HTR-8/SVneo (cell line): ENCODE measurements at places on chromosomes 4 and X.

GRCh38 chr4:23631255-23631950 lies 258.4 kb downstream of the PPARGC1A start:
- DNase-seq = no peak

GRCh38 chrX:18565727-18566126 lies 106.2 kb downstream of the RS1 start:
- no peak for DNase-seq

GRCh38 chr4:20544645-20545044 lies 155.6 kb upstream of the PACRGL start:
- peak; percentile 32 for DNase-seq

DNA sequence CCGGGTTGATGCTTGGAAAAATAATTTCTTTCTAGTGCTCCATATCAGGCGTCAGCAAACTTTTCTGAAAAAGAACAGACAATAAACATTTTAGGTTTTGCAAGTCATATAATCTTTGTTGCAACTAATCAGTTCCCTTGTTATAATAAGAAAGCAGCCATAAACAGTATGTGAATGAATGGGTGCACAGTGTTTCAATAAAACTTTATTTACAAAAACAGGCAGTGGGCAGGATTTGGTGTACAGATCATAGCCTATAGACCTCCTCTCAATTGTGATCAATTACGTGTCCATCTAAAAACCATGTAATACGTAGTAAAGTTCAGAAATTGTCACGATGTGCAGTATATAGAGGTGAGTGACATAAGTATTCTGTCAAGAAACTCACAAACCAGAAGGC lies 143.4 kb downstream of the AREG start:
- DNase-seq = no peak

DNA sequence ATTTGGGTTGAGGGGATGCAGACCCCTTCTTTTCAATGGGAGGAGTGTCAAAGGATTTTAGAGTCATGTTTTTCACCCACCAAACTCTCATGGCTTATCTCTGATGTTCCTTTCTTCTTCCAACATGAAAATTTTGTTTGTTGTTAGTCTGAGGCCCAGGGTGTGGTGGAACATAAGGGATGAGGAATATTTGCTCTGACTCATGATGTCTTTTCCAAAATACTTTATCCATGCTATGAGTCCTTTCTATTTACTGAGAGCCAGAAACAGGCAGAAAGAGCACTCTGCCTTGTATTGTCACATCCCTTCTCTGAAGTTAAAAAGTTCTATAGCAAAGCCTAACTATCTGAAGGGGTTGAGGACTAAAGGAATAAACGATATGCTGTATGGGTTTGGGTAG lies 61.6 kb upstream of the GYPA start:
- no peak for DNase-seq

GRCh38 chr4:114659386-114660008 lies 60.9 kb downstream of the UGT8 start:
- peak; percentile 52 for DNase-seq

DNA sequence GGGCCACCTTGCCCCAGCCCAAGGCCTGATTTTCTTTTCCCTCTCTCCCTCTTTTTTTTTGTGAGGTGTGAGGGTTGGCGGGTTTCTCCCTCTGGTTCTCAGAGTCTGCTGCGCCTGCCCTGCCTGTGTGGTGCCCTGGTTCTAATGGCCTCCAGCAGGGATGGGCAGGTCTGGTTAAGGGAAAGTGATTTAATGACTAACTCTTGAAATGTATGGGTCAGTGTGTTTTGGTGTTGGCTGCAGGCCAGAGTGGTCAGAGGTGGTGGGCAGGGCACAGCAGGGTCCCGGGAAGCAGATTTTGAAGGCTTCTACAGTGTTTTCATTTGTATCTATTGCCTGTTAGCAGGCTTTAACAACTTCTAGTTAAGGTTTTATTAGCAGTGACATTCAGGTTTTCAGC lies 39.0 kb downstream of the JADE1 start:
- no peak for DNase-seq

DNA sequence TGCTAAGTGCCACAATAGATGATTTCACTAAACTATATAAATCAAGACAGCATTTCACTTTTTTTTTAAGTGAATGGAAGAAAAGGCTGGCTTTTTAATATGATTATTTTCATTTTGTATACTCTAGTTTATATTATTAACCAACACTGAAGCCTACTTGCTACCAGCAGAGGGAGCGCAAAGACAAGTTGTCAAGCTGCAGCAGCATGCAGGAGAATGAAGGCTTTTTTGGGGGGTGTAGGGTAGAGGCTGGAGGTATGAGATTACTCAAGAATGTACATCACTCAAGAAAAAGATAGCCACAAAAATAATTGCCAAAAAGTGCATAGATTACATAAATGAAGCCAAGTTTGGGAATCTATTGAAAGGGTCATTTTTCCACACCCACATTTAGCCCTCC lies 519.5 kb downstream of the FGF13 start:
- no peak for DNase-seq

DNA sequence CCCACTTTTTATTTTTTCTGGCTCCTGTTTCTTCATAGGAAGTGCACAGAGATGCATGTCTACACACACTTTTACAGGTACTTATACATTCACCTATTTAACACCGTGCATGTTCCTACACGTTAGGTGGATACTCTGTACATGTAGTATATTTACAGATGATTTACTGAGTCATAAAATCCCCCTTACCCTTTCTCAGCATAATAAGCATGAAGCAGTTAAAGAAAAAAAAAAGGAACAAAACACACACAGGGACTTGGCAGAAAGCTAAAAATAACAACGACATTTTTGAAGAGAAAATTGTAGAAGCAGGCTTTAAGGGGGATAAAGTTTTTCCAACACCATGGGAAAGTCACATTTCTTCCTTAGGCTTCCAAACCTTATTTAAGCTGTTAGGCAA lies 96.4 kb upstream of the IQCM start:
- DNase-seq = no peak

DNA sequence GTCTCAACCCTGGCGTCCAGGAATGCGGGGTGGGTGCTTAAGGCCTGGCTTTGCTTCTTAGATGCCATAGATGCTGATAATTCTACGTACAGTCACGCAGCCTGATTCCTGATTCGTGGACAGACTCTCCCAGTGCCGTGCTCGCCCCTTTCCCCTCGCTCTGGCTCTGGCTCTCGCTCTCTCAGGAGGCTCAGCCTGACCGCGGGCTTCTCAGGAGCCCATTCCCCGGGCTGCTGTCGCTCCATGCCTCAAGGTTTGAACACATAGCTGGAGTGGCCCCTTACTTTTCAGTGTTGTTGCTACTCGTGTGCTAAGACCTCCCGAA lies 59.2 kb upstream of the ZC4H2 start:
- no peak for DNase-seq

DNA sequence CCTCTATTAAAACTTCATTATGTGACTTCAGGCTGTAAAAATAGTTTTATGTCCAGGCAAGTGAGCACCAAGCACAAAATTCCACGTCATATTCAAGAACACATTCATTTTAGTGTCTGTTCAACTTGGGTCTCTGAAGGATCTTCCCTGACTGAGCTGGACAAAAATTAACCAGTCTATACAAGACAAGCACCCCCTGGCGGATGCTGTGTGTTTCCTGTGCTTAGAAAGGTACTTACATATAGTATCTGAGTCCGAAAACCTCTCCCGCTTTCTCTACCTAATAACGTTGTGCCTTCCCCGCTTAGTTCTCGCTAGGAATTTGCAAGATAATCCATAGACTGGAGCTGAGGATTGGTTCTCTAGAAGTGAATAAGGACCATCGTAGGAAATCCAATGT lies 2214.5 kb upstream of the TENM3 start:
- DNase-seq = no peak

- DNase-seq = peak; percentile 33
Measured at GRCh38 chr4:142846108-142846728, at the start of gene INPP4B. Gene INPP4B (minus strand): TSS chr4:142846301.

GRCh38 chr4:89303814-89304388 lies 3.7 kb downstream of the GPRIN3 start:
- DNase-seq = no peak

DNA sequence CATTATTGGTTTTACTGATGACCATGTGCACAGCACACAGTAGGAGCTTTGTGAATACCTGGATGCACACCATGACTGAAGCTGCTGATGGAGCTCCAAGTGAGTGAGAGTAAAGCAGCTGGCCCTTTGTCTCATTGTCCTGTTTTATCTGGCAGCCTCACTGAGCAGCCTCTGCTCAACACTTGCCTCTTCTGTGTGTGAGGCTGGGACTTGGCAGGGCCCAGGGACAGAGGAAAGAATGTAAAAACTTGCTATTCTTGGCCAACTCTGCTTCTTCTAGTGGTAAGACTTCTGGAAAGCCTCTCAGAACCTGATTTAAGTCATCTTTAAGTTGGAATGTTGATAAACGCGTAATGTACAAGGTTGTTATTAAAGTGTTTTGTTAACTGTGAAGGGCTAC lies 61.4 kb downstream of the BEX1 start:
- no peak for DNase-seq

DNA sequence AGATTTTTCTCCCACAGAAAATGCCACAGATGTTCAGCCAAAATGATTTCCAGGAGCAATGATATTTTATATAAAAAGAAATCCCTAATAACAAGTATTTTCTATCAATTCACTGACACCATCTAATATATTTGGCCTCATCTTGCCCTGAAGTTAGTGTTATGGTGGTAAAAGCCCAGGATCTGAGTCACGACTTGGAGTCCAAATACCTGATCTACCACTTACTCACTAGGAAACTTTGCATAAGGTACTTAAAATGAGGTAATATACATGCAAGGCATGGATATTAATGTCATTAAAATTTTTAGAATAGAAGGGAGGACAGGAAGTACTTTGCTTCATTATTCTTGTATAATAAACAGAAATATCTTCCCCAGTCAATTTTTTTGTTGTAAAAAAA lies 16.3 kb downstream of the PPP3CA start:
- DNase-seq = no peak

- no peak for DNase-seq
Measured at GRCh38 chrX:97845451-97845850, 961.7 kb downstream of the RPA4 start.

DNA sequence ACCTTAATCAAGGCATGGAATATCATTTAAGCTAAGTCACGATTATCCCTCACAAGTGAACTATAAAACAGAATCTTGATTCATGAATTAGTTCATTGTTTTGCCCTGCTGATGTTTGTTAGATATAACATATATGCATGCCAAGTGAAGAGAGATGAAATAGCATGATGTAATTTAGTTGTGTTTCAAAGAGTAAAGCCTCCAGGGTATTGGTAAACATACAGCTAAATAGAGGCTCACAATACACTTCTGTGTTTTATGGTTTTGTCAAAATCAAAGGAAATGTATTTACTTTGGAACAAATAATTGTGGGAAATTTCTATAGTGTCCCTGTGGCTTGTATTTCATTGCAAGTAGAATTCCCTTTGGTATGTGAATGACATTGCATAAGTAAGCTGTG lies 69.0 kb upstream of the LEF1 start:
- no peak for DNase-seq

GRCh38 chr4:90582087-90582486 lies 454.9 kb downstream of the CCSER1 start:
- DNase-seq = no peak

DNA sequence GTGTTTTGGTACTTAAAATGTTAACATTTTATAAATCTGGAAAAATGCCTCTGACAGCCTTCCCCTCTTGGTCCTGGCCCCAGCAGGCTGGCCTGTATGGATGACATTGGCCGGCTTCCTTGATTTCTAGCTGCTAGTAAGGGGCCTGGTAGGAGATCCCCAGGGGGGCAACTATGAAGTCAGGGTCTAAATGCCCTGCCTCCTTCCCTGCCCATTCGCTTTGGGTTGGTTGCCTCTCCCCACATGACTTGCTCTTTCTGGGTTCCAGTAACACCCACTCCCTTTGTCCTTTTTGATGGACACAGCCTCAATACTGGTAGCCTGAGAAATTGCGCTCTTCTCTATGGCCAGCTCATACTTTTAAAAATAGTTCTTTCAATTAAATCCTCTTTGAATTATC lies 78.0 kb upstream of the MAD2L1 start:
- no peak for DNase-seq

DNA sequence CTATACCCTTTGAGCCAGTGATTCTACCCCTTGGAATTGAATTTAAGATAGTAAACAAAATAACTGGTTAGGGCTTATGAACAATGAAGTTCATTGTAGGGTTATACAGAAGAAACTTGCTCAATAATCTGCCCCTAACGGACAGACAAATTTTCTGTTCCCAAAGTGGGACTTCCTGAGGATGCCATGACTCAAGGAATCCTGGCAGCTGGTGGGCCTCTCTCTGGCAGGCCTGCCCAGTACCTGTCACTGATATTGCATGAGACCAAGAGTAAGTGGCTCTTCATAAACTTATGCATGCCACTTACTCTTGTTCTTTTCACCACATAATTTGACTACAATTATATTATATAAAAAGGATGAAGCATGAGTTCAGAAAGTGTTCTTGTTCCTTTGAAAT lies 41.5 kb downstream of the GPRIN3 start:
- no peak for DNase-seq

DNA sequence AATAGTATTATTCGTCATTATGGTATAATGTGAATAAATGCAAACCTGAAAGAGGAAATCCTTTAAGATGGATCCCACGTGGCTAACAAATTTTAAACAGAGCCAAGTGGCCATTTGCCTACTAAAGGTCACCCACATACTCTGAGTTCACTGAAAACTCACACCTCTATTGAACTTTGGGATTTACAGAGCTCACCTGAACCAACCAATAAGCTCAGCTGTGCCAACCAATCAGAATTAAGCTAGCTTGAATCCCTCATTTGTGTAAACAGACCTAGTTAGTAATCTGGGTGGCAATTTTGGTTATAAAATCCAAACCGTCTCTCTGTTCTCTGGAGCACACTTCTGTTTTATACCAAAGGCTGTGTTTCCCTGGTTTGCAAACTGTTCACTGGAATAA lies 5.4 kb upstream of the NUDT9 start:
- DNase-seq = no peak

DNA sequence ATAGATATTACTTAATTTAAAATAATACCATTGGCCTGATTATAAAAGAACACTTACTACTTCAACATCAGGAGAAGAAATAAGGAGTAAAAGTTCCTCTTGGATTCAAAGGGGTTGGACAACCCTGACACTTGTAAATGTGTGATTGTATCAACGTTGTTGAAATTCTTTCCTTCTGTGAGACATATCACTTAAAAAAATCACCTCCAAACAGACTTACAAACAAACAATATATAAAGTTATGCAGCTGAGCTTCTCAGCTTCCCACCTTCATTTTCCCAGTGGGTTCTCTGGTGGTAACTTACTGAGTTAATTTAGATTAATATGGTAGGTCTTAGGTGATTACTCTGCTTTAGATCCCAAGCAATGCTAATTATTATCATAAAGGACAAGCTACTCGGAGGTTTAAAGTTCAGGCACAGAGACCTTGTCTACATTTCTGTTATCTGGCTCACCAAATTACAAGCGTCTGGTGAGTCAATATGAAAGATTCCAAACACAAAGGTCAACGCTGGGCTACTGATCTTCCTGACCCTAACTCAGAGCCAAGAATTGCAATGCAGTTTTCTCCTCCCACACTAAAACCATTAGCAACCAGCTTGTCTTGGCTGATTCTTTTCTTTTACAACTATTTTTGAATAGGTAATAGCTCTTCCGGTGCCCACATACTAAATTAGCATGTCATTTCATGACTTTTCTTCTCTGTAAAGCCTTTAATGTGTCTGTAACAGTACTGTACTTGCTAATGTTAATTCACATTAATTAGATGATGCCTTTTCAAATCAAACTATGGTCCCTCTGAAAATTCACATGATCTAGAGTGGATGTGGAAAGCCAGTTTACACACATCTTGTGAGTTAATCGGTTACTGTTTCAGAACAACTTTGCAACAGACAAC lies 157.6 kb downstream of the RASL11B start:
- DNase-seq = peak; percentile 1
